ENCODE measurements at places on chromosomes 7 and 10.

GRCh38 chr7:46229409-46229808 lies 308.3 kb upstream of the IGFBP3 start:
- no peak overlapping the region for H3K27ac ChIP-seq
- DNase-seq, result no peak
- H3K36me3 ChIP-seq, result no peaks in the 10 kb centered on the region
- no peaks in the 10 kb centered on the region for H3K4me1 ChIP-seq
- H3K27me3 ChIP-seq, result peaks cover 3% of the 10 kb centered on the region

DNA sequence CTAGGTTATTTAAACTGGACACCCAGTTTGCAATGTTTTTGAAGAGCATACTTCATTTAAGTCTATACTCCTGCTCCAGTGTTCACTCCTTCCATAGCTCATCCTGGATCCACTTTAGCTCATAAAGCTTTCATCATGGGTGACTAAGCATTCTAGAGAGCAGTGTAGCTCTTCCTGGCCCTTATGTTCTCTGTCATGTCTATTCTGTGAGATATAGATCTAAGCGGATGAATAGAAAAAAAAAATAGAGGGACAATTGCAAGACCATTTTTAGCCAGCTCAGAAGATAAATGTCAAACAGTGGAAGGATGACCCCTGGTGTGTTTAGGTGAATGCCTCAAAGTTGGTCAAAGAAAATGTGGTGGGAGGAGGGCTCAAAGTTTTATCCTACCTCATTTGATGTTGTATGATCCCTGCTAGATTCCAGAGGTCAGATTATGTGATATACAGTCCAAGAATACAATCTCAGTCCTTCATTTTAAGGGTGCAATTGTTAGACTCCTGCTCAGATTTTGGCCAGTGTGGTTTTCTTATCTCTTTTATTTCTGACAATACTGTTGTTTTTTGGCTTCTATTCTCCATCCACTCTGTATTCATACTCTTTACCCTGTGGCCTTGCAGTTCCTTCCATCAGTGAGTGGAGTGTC lies 7.5 kb upstream of the HECW1 start:
- no peak overlapping the region for H3K4me3 ChIP-seq
- no peaks in the 10 kb centered on the region for H3K36me3 ChIP-seq
- H3K4me1 ChIP-seq, result no peaks in the 10 kb centered on the region
- H3K27me3 ChIP-seq, result peaks cover 32% of the 10 kb centered on the region
- no peak overlapping the region for H3K27ac ChIP-seq

DNA sequence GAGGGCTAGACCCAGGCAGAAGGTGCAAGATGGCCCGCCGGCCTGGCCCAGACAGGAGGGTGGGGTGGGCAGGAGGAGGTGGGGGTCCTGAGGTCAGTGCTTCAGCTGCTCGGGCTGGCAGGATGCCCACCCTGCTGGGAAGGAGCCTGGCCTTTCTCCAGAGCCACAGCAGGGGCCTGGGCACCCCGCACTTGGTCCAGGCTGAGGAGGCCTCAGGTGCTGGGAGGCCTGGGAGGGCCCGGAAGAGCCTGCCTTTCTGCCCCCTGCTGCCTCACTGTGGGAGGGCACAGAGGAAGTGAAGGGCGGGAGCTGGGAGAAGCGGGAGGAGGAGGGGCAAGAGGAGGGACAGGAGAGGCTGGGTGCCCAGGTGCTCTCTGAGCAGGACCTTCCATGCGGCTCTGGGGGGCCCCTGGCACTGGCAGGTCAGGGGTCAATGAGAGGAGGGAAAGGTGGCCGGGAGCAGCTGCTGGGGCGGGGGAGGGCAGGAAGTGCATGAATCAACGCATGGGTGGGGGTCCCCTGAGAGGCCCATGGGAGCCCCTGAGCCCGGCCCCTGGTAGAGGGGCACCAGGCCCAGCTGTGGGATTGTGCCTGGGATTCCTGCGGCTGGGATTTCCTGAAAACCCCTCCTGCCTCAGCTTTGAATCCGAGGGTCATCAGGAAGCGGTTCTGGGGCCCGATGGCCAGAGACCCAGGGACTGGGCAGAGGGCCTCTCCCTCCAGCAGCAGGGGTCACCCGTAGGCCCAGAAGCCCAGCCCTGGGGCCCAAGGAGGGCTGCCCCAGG lies 49.9 kb downstream of the PWWP2B start:
- peaks cover 25% of the 10 kb centered on the region for H3K4me1 ChIP-seq
- DNase-seq, result peak; percentile 79
- H3K4me3 ChIP-seq, result peak overlapping the region; percentile 81
- no peaks in the 10 kb centered on the region for H3K36me3 ChIP-seq
- no peaks in the 10 kb centered on the region for H3K27me3 ChIP-seq

GRCh38 chr10:127024685-127025435 lies 119.6 kb downstream of the DOCK1 start:
- H3K27ac ChIP-seq, result no peak overlapping the region
- H3K4me1 ChIP-seq, result no peaks in the 10 kb centered on the region
- no peaks in the 10 kb centered on the region for H3K36me3 ChIP-seq
- H3K27me3 ChIP-seq, result no peaks in the 10 kb centered on the region
- no peak for DNase-seq

- H3K27ac ChIP-seq, result no peak overlapping the region
- no peaks in the 10 kb centered on the region for H3K36me3 ChIP-seq
- H3K27me3 ChIP-seq, result peaks cover 8% of the 10 kb centered on the region
- H3K4me3 ChIP-seq, result peak overlapping the region; percentile 84
- DNase-seq, result no peak
- peaks cover 11% of the 10 kb centered on the region for H3K4me1 ChIP-seq
Measured at GRCh38 chr10:124353896-124354295, 64.8 kb downstream of the OAT start.

DNA sequence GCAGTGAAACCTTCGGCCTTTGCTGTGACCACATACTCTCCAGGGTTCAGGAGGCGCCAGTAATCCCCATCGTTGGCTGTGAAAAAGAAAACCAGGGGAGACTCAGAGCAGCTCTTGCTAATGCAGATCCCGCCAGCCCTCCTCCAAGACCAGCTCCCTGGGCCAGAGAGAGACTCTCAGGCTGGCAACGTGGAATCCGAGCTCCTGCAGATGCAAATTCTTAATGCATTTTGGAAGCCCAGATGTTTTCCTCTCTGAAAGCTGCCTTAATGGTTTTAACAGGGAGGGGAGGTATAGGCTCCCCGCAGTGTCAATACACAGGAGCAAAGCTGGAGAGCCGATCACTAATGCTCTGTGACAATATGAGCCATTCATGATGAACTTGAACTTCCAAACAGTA lies 80.8 kb downstream of the GPR26 start:
- no peak for DNase-seq
- H3K4me3 ChIP-seq, result no peak overlapping the region
- no peaks in the 10 kb centered on the region for H3K36me3 ChIP-seq
- no peaks in the 10 kb centered on the region for H3K4me1 ChIP-seq
- H3K27ac ChIP-seq, result no peak overlapping the region
- H3K27me3 ChIP-seq, result peaks cover 3% of the 10 kb centered on the region

- DNase-seq, result no peak
- no peak overlapping the region for H3K4me3 ChIP-seq
- no peaks in the 10 kb centered on the region for H3K27me3 ChIP-seq
- H3K27ac ChIP-seq, result no peak overlapping the region
Measured at GRCh38 chr7:109473172-109473571, 903.5 kb downstream of the DNAJB9 start.

- no peak overlapping the region for H3K4me3 ChIP-seq
- H3K27me3 ChIP-seq, result peaks cover 27% of the 10 kb centered on the region
- H3K4me1 ChIP-seq, result no peaks in the 10 kb centered on the region
- H3K27ac ChIP-seq, result no peak overlapping the region
- H3K36me3 ChIP-seq, result no peaks in the 10 kb centered on the region
- no peak for DNase-seq
Measured at GRCh38 chr7:94912085-94912484, 4.7 kb downstream of the PPP1R9A start.

GRCh38 chr10:4315551-4315950 lies 510.5 kb upstream of the AKR1E2 start:
- no peak overlapping the region for H3K27ac ChIP-seq
- no peak overlapping the region for H3K4me3 ChIP-seq
- no peaks in the 10 kb centered on the region for H3K4me1 ChIP-seq
- no peaks in the 10 kb centered on the region for H3K36me3 ChIP-seq
- DNase-seq, result no peak

GRCh38 chr10:10528563-10528910 lies 489.1 kb upstream of the CELF2 start:
- H3K4me3 ChIP-seq, result no peak overlapping the region
- H3K27ac ChIP-seq, result no peak overlapping the region
- H3K27me3 ChIP-seq, result no peaks in the 10 kb centered on the region
- no peaks in the 10 kb centered on the region for H3K4me1 ChIP-seq

GRCh38 chr10:121454781-121455180 lies 143.5 kb downstream of the FGFR2 start:
- H3K27me3 ChIP-seq, result no peaks in the 10 kb centered on the region
- no peak overlapping the region for H3K4me3 ChIP-seq
- no peak overlapping the region for H3K27ac ChIP-seq
- no peaks in the 10 kb centered on the region for H3K4me1 ChIP-seq
- no peak for DNase-seq

DNA sequence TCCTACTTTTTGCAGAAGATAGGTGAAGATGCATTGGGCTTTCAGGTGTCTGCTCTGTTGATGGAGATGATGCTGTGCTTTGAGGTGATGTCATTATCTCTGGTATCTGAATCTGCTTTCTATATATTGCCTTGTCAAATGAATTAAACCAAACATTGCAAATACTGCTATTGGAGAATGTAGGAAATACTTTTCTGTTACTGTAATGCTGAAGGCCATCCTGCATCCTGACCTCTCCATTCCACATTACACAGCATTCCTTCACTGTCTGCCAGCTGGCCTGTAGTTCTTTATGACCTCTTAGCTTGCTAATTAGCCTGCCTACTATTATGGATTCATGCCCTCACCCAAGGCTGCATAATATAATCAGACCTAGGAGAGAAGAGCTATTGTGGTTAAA lies 73.2 kb downstream of the VCL start:
- H3K4me3 ChIP-seq, result no peak overlapping the region
- no peak for DNase-seq
- no peaks in the 10 kb centered on the region for H3K27me3 ChIP-seq

DNA sequence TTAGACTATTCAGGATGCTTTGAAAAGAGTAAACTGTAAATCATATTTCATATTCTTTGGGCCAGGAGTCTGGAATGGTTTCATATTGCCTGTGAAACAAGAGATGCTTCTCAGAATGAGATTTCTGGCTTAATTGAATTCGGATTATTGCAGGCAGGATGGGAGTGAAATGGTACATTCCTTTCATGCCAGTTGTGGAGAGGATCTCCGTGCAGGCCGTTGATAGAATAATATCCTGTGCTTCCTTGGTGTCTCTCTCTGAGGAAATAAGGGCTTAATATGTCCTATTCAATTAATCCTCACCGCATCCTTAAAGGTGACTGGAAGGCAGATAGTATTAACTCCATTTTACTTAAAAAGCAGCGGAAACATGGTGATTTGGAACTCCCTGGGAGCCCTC lies 56.6 kb downstream of the CUX1 start:
- H3K27me3 ChIP-seq, result no peaks in the 10 kb centered on the region
- H3K36me3 ChIP-seq, result no peaks in the 10 kb centered on the region
- DNase-seq, result no peak
- peaks cover 1% of the 10 kb centered on the region for H3K4me1 ChIP-seq
- H3K27ac ChIP-seq, result no peak overlapping the region
- no peak overlapping the region for H3K4me3 ChIP-seq

GRCh38 chr10:78952686-78953085 lies 116.1 kb upstream of the ZMIZ1 start:
- H3K4me1 ChIP-seq, result no peaks in the 10 kb centered on the region
- no peak overlapping the region for H3K27ac ChIP-seq
- H3K4me3 ChIP-seq, result no peak overlapping the region
- no peak for DNase-seq

DNA sequence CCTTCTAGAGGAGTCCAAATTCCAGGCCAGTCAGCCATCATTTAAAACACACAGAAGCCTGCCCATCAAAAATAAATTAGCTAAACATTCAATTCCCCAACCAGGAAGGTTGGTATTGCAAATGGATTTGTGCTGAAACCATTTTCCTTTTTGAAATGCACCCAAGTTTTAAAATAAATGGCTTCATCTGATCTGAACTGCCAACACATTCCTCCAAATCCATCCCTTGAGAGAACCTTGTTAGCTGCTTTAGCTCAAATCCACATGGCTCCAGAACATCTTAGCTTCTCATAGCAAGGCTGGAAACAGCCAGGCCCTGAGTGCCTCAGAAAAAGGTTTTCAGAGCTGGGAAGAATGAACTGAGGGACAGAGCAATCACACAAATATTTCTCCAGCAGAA lies 306.3 kb downstream of the FZD1 start:
- no peaks in the 10 kb centered on the region for H3K36me3 ChIP-seq
- H3K4me1 ChIP-seq, result no peaks in the 10 kb centered on the region
- no peak overlapping the region for H3K4me3 ChIP-seq
- H3K27me3 ChIP-seq, result no peaks in the 10 kb centered on the region
- DNase-seq, result no peak

DNA sequence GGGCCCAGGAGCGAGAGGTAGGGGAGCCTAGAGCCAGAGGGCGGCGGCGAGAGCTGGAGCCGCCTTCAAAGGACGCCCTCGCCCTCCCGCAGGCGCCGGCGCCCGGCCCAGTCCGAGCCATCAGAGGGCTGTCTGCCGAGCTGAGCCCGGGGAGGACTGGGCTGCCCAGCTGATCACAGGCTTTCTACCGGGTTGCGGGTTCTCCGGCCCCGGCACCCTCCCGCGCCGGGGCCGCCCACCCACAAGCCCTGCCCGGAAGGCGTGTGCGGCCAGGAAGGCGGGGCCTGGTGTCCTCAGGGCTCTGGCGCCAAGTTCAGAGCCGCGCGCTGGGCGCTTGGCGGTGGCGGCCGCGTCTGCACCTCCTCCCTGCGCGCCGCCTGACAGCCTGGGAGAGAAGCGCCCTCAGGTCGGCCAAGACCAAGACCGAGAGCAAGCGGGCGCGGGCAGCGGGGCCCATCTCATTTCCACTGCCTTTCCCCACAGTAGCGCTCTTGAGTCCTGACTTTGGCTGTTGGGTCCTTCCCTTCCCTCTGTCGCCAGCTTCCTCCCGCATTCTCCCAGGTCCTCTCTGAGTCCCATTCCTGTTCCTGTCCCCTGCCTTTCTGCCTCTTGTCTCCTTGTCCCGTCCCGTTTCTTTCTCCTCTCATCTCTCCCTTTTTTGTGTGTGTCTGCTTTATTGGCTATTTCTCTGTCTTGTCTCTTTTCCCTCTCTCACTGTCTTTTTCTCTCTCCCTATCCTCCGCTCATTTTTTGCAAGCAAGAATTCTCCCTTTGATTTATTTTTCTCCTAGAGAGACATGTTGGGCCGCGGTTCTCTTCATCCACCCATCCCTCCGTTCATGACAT lies 60.6 kb upstream of the MSMB start:
- DNase-seq, result peak; percentile 67
- H3K27ac ChIP-seq, result peak overlapping the region; percentile 28
- H3K36me3 ChIP-seq, result no peaks in the 10 kb centered on the region
- H3K4me1 ChIP-seq, result peaks cover 15% of the 10 kb centered on the region

- DNase-seq, result no peak
- H3K4me3 ChIP-seq, result no peak overlapping the region
- peaks cover 61% of the 10 kb centered on the region for H3K4me1 ChIP-seq
Measured at GRCh38 chr7:6476596-6477317, 29.0 kb upstream of the DAGLB start.

GRCh38 chr7:151053751-151054150 lies 3.9 kb downstream of the CDK5 start:
- peaks cover 26% of the 10 kb centered on the region for H3K4me1 ChIP-seq
- H3K27ac ChIP-seq, result no peak overlapping the region
- peaks cover 6% of the 10 kb centered on the region for H3K36me3 ChIP-seq
- H3K27me3 ChIP-seq, result peaks cover 13% of the 10 kb centered on the region
- DNase-seq, result no peak

- H3K27ac ChIP-seq, result peak within 1 kb of the TSS; percentile 88
- peak within 1 kb of the TSS; percentile 91 for H3K4me3 ChIP-seq
- peaks cover 18% of the 10 kb centered on the region for H3K36me3 ChIP-seq
Measured at GRCh38 chr10:94362360-94363250, at the start of gene NOC3L. Gene NOC3L (minus strand): TSS chr10:94362939. CDS start chr10:94362838, 101 bp downstream.

Measured in activated naive CD8-positive, alpha-beta T cell treated with anti-CD3 and anti-CD28 coated beads, Interleukin-2, amount 10 ng/mL, durations not matched to agents 7 days and 5 days (primary cell).